ENCODE measurements at places on chromosomes 7 and 10.

DNA sequence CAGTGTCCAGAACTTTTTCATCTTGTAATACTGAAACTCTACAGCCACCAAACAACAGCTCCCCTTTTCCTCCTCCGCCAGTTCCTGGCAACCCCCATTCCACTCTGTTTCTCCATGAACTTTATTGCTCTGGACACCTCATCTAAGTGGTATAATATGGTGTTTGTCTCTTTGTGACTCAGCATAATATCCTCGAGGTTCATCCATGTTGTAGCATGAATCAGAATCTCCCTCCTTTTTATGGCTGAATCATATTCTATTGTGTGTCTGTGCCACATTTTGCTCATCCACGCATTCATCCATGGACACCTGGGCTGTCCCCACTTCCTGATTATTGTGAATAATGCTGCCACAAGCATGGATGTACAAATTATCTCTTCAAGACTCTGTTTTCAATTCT is 124.4 kb upstream of the FGFR2 start:
- H3K4me1 ChIP-seq, result no peaks in the 10 kb centered on the region
- no peak for DNase-seq
- H3K36me3 ChIP-seq, result peaks cover 4% of the 10 kb centered on the region
- H3K27ac ChIP-seq, result no peak overlapping the region
- H3K4me3 ChIP-seq, result no peak overlapping the region
- H3K27me3 ChIP-seq, result no peaks in the 10 kb centered on the region

DNA sequence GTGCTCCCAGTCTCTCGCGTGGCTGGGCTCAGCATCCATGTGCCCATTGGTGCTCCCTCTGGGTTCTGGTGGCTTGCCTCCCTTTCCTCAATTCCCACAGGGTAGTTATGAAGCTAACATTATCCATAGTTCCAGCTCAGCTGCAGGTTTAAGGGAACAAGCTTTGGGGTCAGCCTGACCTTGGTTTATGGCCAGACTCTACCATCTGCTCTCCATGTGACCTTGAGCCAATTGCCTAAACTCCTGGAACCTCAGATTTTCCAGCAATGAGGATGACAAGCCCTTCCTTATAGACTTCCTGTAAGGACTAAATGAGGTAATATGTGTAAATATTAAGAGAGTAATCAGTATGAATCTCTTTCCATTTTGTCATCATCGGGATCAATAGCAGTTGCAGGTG is 10.1 kb upstream of the SLC29A3 start:
- no peak overlapping the region for H3K27ac ChIP-seq
- peaks cover 3% of the 10 kb centered on the region for H3K36me3 ChIP-seq
- DNase-seq, result no peak
- H3K4me1 ChIP-seq, result peaks cover 33% of the 10 kb centered on the region

GRCh38 chr7:101179713-101180112 is 380 bp downstream of the NAT16 start:
- H3K4me3 ChIP-seq, result peak overlapping the region; percentile 17
- H3K36me3 ChIP-seq, result peaks cover 2% of the 10 kb centered on the region
- H3K27ac ChIP-seq, result no peak overlapping the region
- no peak for DNase-seq
- H3K4me1 ChIP-seq, result peaks cover 12% of the 10 kb centered on the region
- H3K27me3 ChIP-seq, result peaks cover 82% of the 10 kb centered on the region

DNA sequence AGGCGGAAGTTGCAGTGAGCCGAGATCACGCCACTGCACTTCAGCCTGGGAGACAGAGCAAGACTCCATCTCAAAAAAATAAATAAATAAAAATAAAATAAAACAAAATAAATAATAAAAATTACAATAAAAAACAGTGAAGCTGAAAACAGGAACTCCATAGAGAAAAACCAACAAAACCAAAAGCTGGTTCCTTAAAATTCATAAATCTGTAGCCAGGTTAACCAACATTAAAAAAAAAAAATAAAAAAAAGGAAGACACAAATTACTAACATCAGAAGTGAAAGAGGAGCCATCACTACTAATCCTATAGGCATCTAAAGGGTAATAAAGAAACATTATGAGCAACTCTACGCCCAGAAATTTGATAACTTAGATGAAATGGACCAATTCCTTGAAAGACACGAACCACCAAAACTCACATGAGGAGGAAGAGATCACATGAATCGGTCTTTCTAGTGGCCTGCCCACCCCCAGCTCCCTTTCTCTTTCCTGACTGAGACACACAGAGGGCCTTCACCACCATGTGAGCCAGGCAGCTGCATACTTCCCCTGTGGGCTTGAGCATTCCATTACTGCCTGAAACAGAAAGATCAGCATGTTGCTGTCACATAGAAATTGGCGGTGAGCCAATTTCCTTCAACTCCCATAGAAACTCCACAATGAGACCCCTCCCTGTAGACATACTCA is 208.7 kb downstream of the MAD1L1 start:
- no peaks in the 10 kb centered on the region for H3K27me3 ChIP-seq
- DNase-seq, result peak; percentile 5
- H3K4me3 ChIP-seq, result no peak overlapping the region
- peaks cover 12% of the 10 kb centered on the region for H3K4me1 ChIP-seq

DNA sequence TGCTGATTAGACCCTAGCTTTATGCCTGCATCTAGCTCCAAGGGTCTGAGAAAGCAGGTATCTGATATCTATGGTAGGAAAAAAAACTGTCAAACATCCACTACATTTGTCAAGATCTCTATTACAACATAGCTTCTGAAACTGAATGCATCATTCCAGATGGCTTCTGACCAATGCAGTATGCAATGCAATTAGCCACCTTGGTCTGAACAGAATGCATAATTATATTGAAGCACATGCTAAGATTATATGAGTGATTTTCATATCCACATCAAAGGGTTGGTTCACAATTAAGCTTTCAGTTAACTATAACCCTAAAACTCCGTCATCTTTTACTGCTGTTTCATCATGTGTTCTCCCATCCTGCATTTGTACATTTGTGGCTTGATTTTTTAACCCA is 271.4 kb downstream of the POLR1F start:
- no peak for DNase-seq
- H3K27ac ChIP-seq, result no peak overlapping the region
- H3K4me3 ChIP-seq, result no peak overlapping the region
- peaks cover 8% of the 10 kb centered on the region for H3K4me1 ChIP-seq

GRCh38 chr10:118264838-118265470 is 77.2 kb downstream of the FAM204A start:
- no peaks in the 10 kb centered on the region for H3K36me3 ChIP-seq
- no peak for DNase-seq
- no peak overlapping the region for H3K4me3 ChIP-seq
- no peaks in the 10 kb centered on the region for H3K4me1 ChIP-seq

DNA sequence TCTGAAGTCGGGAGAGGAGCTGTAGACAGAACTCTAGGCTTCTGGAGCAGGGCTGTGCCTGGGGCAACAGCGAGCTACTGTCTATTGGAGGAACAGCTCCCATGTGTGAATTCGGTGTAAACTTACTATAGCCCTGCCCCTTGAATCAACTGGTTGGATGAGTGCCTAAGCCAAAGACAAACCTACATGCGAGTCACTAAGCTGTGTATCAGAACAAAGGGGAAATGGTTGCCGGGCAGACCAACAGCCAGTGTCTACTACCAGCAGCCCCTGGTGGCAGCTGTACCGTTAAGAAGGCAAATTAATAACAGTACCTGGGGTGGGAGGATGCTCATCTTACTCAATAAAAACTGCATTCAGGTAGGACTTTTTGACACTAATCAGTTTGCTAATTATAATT is 343.6 kb downstream of the ACTR3B start:
- no peak for DNase-seq
- H3K4me3 ChIP-seq, result no peak overlapping the region
- H3K36me3 ChIP-seq, result no peaks in the 10 kb centered on the region
- no peaks in the 10 kb centered on the region for H3K4me1 ChIP-seq

GRCh38 chr7:1849351-1850041 is 179.4 kb downstream of the ELFN1 start:
- H3K27me3 ChIP-seq, result peaks cover 8% of the 10 kb centered on the region
- DNase-seq, result peak; percentile 15
- H3K4me1 ChIP-seq, result peaks cover 21% of the 10 kb centered on the region
- H3K27ac ChIP-seq, result no peak overlapping the region

GRCh38 chr10:42827201-42827600 is 44.6 kb downstream of the BMS1 start:
- no peak overlapping the region for H3K4me3 ChIP-seq
- DNase-seq, result no peak
- H3K36me3 ChIP-seq, result peaks cover 71% of the 10 kb centered on the region
- no peaks in the 10 kb centered on the region for H3K4me1 ChIP-seq

- no peak overlapping the region for H3K27ac ChIP-seq
- H3K4me3 ChIP-seq, result no peak overlapping the region
These were observed 30.1 kb downstream of the KCND2 start for GRCh38 chr7:120303105-120303504.

DNA sequence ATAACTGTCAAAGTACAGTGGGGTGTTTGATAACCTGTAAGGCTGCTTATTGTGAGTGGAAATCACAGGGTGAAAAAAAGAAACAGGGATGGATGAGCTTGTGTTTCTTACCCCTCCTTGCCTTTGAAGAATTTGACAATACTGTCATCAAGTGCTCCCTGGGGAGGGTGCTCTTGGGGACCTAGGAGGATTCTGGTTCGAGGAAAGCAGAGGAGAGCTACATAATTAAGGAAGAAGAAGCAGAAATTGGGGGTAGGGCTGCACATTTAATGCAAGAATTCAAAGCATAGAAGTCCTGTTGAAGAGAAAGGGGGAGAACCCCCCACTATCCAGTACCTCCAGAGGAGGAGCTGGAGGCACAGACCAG is 208.1 kb upstream of the PHYHIPL start:
- H3K36me3 ChIP-seq, result no peaks in the 10 kb centered on the region
- peaks cover 12% of the 10 kb centered on the region for H3K4me1 ChIP-seq
- peaks cover 9% of the 10 kb centered on the region for H3K27me3 ChIP-seq
- no peak overlapping the region for H3K4me3 ChIP-seq
- DNase-seq, result no peak

DNA sequence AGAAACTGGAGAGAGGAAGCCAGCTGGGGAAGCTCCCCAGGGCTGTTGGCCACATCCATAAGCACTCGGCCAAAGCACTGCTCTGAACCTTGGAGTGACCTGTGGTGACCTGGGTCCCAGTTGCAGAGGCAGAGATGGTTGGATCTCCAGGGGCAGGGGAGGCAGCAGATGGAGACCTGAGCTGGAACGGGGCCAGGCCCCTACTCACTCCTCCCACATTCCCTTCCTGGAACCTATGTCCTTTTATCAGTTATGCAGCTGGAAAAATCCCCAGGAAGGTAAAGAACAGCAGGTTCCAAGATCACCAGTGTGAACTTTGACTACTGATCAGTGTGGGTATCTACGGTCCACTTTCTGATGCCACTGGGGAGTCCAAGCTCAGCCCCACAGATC is 9.6 kb upstream of the PNLIPRP2 start:
- H3K27ac ChIP-seq, result no peak overlapping the region
- no peak for DNase-seq
- H3K4me1 ChIP-seq, result no peaks in the 10 kb centered on the region
- H3K36me3 ChIP-seq, result no peaks in the 10 kb centered on the region

DNA sequence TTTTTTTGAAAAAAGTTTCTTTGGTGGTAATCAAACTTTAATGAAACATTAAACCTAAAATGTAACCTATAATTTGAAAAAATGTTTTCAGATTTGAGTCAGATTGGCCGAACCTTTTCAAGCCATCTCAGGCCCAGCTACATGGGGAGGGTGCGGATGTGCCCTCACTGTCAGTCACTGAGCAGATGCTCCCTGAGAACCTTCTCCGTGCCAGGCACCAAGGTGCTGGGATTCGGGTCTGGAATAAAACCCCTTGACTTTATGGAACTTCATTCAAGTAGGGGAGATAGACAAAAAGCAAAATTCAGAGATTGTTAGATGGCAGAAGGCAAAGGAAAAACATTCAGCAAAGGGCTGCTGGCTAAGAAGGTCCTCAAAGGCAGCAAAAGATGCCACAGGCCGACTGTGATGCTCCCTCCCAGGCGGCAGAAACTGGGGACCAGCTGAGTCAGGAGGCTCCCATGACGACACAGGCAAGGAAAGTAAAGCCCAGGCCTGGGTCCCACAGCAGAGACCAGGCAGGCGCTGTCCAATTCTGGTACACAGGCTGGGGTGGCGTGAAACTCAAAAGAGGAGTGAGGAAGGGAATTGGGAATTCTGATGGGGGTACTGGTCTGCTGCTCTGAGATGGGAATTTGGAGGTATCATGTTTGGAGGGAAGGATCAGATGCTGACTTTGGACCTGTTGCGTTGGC is 82.2 kb upstream of the DDC start:
- H3K4me1 ChIP-seq, result peaks cover 4% of the 10 kb centered on the region
- peaks cover 17% of the 10 kb centered on the region for H3K36me3 ChIP-seq
- H3K27me3 ChIP-seq, result no peaks in the 10 kb centered on the region
- DNase-seq, result no peak
- no peak overlapping the region for H3K4me3 ChIP-seq
- no peak overlapping the region for H3K27ac ChIP-seq

DNA sequence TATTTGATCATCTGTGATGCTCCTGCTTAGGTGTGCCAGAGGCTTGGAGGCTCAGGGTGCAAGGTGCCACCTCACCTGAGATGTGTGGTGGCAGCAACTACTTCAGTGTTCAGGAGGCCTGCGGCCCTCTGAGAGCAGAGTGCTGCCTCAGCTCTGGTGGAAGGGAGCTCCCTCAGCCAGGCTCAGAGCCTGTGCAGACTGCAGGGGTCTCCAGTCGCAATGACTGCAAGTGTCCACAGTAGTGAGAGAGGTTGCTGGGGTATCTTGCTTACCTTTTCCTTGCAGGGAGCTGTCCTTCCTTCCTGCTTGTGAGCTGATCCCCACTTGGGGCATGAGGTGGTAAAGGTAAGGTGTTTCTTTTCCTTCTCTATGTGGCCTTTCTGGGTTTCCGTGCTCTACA is 131.0 kb upstream of the GAD2 start:
- DNase-seq, result no peak
- peaks cover 2% of the 10 kb centered on the region for H3K4me1 ChIP-seq
- no peaks in the 10 kb centered on the region for H3K36me3 ChIP-seq
- no peak overlapping the region for H3K4me3 ChIP-seq

DNA sequence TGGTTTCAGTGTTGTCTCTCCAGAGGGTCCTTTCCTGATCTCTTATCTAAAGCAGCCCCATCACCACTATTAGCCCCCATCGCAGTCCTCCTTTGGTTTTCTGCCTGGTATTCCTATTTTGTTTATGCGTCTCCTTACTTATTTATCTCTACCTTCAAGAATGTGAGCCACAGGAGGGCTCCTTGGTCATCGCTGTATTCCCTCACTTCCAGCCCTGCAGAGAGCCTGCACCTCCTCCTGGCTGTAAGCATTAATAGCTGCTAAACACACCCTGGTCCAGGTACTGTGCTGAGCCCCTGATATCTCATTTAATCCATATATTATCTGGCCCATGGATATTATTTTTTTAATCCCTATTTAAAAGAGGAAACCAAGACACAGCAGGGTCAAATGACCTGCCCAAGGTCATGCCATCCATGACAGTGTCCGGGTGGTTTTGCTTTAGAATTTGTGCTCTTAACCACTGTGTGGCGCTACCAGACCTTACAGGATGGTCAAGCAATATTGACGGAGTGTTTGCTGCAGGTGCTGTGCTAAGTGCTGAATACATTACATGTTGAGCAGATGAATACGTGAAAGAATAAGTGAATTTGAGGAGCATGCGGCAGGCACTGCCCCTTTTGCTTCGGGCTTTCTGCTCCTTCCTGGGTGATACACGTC is 227.2 kb downstream of the ADAM12 start:
- H3K4me1 ChIP-seq, result no peaks in the 10 kb centered on the region
- no peak for DNase-seq
- H3K4me3 ChIP-seq, result no peak overlapping the region
- H3K27me3 ChIP-seq, result peaks cover 59% of the 10 kb centered on the region
- H3K27ac ChIP-seq, result no peak overlapping the region

GRCh38 chr7:151428378-151429236 is 11.3 kb downstream of the CRYGN start:
- peak overlapping the region; percentile 46 for H3K4me3 ChIP-seq
- peak overlapping the region; percentile 99 for H3K27ac ChIP-seq
- no peak for DNase-seq
- H3K27me3 ChIP-seq, result no peaks in the 10 kb centered on the region
- no peaks in the 10 kb centered on the region for H3K36me3 ChIP-seq
